ENCODE measurements at places on chromosomes 13 and 19.

GRCh38 chr19:12695997-12696365 is 450 bp downstream of the FBXW9 start:
- no peaks in the 10 kb centered on the region for H3K27me3 ChIP-seq
- peaks cover 23% of the 10 kb centered on the region for H3K36me3 ChIP-seq
- peaks cover 22% of the 10 kb centered on the region for H3K4me1 ChIP-seq
- H3K27ac ChIP-seq = peak overlapping the region; percentile 82
- DNase-seq = no peak
- H3K4me3 ChIP-seq = peak overlapping the region; percentile 81

DNA sequence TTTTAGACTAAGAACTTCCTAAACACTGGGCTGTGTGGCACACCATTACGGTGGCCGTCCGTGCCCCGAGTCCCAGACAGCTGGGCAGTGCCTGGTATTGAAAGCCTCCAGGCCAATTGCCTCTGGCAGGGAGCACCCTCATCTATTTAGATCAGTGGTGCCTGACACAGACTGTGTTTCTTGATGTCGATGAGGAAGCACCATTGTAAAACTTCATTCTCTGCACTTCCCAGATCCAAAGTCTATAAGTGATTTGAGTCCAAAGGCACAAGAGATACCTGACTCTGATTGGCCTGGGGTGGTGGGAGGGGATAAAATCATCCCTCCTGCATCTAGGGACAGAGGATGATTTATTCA is 8.5 kb upstream of the STK24 start:
- DNase-seq = no peak
- no peaks in the 10 kb centered on the region for H3K36me3 ChIP-seq
- H3K4me3 ChIP-seq = no peak overlapping the region
- H3K4me1 ChIP-seq = peaks cover 44% of the 10 kb centered on the region
- H3K27me3 ChIP-seq = no peaks in the 10 kb centered on the region

GRCh38 chr13:50360637-50361036 is 345.4 kb downstream of the KCNRG start:
- H3K4me3 ChIP-seq = no peak overlapping the region
- H3K4me1 ChIP-seq = peaks cover 13% of the 10 kb centered on the region
- no peak overlapping the region for H3K27ac ChIP-seq
- H3K27me3 ChIP-seq = no peaks in the 10 kb centered on the region
- H3K36me3 ChIP-seq = no peaks in the 10 kb centered on the region
- DNase-seq = no peak

DNA sequence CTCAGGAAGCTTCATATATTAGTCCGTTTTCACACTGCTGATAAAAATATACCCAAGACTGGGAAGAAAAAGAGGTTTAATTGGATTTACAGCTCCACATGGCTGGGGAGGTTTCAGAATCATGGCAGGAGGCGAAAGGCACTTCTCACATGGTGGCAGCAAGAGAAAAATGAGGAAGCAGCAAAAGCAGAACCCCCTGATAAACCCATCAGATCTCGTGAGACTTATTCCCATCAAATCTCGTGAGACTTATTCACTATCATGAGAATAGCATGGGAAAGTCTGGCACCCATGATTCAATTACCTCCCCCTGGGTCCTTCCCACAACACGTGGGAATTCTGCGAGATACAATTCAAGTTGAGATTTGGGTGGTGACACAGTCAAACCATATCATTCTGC is 23.1 kb downstream of the FLT3 start:
- no peaks in the 10 kb centered on the region for H3K27me3 ChIP-seq
- no peaks in the 10 kb centered on the region for H3K4me1 ChIP-seq
- H3K4me3 ChIP-seq = no peak overlapping the region
- H3K36me3 ChIP-seq = no peaks in the 10 kb centered on the region
- DNase-seq = no peak

DNA sequence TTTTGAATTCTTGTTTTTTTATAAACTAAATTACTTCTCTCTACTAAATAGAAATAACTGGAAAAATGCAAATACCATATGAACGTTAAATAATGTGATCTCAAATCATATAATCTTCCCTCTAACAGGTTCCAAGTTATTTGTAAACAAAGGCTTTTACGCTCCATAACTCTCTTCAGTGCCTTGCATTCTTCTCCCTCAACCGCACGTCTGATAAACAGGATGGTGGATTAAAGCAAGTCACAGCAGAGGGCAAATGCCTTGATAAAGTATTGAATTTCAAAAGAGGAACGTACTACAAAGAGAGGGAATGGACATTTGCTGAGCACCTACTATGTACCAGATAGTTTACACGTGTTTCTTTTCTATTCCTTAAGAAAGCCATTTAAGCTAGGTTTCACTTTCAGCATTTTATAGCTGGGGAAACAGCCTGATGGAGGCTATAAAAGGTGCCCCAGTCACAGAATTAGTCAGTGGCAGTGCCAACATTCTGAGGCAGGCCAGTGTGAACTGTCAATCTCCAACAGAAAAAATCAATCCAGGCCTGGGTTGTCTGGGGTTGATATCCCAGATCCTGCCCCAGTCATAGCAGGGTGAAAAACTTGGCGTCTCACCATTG is 15.8 kb downstream of the MRPS31 start:
- H3K4me3 ChIP-seq = no peak overlapping the region
- no peak for DNase-seq

DNA sequence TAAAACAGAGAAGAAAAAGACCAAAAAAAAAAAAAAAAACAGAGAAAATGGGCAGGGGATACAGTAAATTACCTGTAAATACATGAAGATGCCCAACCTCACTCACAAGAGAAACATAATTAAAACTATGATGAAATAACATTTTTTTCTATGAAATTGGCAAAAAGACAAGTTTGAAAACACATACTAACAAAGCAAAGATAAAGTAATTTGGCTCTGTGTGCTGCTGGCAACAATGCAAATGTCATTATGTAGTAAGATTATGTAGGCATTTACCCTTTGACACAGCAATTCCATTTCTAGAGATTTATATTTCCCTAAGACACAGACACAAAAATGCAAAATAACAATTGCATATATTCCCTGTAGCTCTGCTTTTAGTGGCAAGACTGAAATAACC is 20.2 kb downstream of the ZC3H13 start:
- DNase-seq = no peak
- no peaks in the 10 kb centered on the region for H3K4me1 ChIP-seq
- no peak overlapping the region for H3K27ac ChIP-seq
- H3K4me3 ChIP-seq = no peak overlapping the region

DNA sequence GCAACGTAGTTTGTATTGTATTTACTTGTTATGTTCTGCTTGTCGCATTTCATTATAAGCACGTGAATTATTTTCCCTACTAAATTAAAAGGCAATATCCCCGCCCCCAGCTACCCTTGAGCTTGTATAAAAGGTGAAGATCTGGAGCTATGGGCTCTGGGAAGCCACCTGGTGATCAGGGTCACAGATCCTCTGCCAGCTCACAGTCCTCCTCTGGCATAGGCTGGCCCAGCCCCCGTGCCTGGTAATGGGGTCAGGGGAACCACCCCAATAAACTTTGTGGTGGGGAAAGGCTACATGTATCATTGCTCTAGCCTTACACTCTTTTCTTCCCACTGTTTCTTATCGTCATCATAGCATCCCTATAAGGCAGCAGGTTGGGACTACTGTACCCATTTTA is 190.2 kb upstream of the TSHZ3 start:
- DNase-seq = peak; percentile 20
- H3K36me3 ChIP-seq = no peaks in the 10 kb centered on the region
- H3K27ac ChIP-seq = no peak overlapping the region
- H3K4me3 ChIP-seq = no peak overlapping the region
- no peaks in the 10 kb centered on the region for H3K4me1 ChIP-seq

GRCh38 chr19:49337267-49338022 is 2.2 kb downstream of the CD37 start:
- no peak overlapping the region for H3K4me3 ChIP-seq
- H3K36me3 ChIP-seq = peaks cover 16% of the 10 kb centered on the region
- peaks cover 30% of the 10 kb centered on the region for H3K4me1 ChIP-seq
- DNase-seq = no peak

DNA sequence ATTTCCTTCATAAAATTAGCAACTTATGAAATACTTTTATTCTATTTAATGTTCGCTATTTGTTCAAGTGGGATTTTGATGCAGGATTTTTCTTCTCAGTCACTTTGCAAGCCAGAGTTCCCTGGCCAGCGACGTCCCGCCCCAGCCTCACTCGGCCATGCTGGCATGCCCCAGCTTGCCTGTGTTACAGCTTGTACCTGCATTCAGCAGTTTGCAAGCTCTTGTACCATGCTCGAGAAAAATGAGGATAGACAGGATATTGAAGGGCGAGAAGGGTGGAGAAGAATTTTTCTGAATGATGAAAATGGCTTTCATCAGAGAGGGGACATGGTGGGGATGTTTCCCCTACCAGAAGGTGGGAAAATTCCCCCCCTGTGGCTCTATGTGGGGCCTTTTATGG is 2180.2 kb upstream of the PCDH20 start:
- H3K36me3 ChIP-seq = no peaks in the 10 kb centered on the region
- H3K27ac ChIP-seq = no peak overlapping the region
- no peak for DNase-seq
- H3K27me3 ChIP-seq = no peaks in the 10 kb centered on the region
- H3K4me1 ChIP-seq = no peaks in the 10 kb centered on the region
- no peak overlapping the region for H3K4me3 ChIP-seq

GRCh38 chr13:20404488-20405222 is 121.0 kb downstream of the CRYL1 start:
- H3K36me3 ChIP-seq = peaks cover 16% of the 10 kb centered on the region
- no peak overlapping the region for H3K4me3 ChIP-seq
- H3K4me1 ChIP-seq = peaks cover 34% of the 10 kb centered on the region
- no peak overlapping the region for H3K27ac ChIP-seq

- no peaks in the 10 kb centered on the region for H3K27me3 ChIP-seq
- no peak overlapping the region for H3K27ac ChIP-seq
- no peaks in the 10 kb centered on the region for H3K36me3 ChIP-seq
Observed at GRCh38 chr13:44592216-44592847, 16.2 kb upstream of the TSC22D1 start.

DNA sequence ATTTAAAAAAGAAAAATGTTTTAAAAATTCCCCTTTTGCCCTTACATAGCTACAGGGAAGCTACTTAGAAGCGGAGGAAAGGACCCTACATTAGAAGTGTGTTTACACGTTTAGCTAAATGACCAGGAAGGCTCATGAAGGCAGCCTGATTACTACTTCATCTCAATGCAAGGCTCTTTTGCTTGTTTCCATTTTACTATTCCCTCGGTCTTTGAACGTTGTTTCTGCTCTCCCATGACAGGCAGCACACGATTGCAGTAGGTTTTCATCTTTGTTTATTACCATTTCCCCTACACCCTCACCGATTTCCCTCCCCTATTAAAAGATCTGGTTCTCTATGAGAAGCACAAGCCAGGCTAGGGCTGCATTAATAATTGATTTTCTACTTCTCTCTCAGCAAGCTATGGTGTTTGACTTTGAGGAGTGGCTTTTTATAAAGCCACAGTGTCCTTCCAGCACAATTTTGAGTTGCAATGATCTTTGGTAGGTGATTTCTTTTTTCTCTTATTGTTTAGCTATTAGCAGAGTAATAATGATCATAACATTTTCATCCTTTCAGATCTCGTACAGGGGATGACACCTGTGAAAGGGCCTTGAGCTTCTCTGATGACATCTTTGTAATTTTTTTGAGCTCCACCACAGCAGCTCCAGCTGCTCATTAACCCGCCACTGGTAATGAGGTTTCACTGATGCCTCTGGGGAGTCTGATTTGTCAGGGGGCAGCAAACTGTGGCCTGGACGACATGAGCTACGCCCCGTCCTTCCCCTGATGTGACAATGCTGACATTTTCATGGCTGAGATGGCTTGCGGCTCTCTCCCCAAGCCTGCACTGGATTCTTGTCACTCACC is 670.3 kb downstream of the UQCRFS1 start:
- H3K36me3 ChIP-seq = no peaks in the 10 kb centered on the region
- no peak for DNase-seq
- H3K27me3 ChIP-seq = no peaks in the 10 kb centered on the region
- H3K4me1 ChIP-seq = no peaks in the 10 kb centered on the region

DNA sequence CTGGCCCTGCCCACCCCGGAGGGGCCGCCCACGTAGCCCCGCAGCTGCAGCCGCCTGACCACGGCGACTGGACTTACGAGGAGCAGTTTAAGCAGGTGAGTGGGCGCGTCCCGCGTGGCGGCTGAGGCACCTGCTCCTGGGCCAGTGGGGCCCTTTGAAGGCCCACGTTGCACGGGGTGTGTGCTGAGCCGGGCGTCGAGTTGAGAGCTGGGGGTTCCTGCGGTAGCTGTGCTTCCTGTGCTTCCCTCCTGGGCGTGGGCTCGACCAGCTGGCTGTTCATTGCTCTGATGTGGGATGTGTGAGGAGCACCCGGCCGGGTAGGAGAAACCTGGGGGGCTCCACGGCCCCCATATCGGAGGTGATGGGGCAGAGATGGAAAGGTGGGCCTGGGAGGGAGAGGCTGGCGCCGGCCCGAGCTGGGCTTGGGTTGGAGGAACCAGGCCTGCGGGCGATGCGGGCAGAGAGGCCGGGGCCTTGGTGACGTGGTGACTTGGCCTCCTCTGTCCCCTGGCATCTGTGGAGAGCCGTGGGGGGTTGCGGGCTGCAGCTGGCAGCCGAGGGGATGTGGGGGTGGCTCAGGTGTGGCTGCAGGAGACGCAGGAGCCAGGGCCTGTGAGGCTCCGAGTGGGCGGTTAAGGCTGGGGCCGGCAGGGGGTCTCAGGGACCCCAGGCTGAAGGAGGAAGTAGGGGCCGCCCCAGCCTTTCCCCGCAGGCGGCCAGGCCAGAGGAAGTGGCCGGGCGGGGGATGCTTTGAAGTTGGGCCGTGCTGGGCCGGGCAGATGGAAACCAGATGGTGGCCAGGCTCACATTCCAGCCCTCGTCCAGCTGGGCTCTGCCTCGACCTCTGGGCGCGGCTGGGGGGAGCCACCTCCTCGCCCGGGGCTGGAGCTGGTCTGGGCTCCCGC is 7.1 kb downstream of the ARID3A start:
- no peaks in the 10 kb centered on the region for H3K27me3 ChIP-seq
- DNase-seq = no peak
- H3K4me3 ChIP-seq = no peak overlapping the region
- H3K27ac ChIP-seq = peak overlapping the region; percentile 7

DNA sequence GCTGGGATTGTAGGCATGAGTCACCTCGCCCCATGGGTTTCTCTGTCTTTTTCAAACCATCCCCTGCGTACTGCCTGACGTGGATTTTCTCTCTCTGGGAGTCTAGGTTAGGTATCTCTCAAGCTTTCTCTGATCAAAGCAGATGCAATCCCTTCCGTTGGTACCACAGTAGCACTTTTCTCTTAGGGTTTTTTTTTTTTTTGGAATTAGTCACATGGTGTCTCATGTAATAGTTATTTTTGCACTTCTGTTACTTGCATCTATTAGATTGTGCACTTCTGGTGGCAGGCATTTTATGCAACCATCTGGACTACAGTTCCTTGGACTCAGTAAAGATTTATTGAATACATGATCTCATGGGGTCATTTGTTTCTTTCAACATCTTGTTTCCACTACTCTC is 72.1 kb downstream of the GPC6 start:
- no peak for DNase-seq
- H3K4me1 ChIP-seq = no peaks in the 10 kb centered on the region

- peaks cover 4% of the 10 kb centered on the region for H3K27me3 ChIP-seq
- no peak overlapping the region for H3K27ac ChIP-seq
- no peaks in the 10 kb centered on the region for H3K4me1 ChIP-seq
- H3K4me3 ChIP-seq = no peak overlapping the region
- no peaks in the 10 kb centered on the region for H3K36me3 ChIP-seq
Observed at GRCh38 chr19:53007200-53007599, 6.5 kb upstream of the ERVV-1 start.

All from suprapubic skin (tissue), 4 donors.